ENCODE measurements at places on chromosomes 13 and 19. TPM values are rescaled to one million over a fixed set of nuclear protein-coding genes. Genes with fewer than 3 reads are reported as not detected.

- no peak overlapping the region for H3K27ac ChIP-seq
- no peak for DNase-seq
- no peak overlapping the region for H3K4me3 ChIP-seq
- H3K4me1 ChIP-seq, result no peaks in the 10 kb centered on the region
Measured at GRCh38 chr13:32036126-32036695, 4.6 kb downstream of the FRY start.

DNA sequence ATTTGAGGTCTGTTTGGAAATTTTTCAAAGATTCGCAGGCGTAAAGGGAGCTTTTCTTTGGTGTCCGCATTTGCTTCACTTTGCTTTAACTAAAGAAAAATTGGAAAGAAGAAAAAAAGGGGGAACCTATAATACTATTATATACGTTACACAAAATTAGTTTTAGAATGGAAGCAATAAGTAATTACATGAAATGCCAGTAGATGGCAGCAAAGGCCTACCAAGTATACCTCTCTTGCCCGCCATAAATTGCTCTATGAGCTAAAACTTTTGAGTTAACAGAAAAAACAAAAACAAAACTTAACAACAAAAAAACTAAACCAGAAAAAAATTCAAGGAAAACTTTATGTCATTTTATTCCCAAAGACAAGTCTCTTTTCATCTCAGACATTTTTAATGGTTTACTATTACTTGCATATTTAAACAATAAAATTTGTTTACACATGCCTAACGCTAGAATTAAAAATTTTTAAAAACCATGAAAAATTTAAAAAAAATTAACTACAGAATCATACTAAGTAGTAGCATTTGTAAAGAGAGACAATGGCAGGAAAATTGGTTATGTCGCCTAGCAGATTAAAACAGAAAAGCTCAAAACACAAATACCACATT is 271.4 kb downstream of the NALCN start:
- no peak overlapping the region for H3K27ac ChIP-seq
- no peak overlapping the region for H3K4me3 ChIP-seq

GRCh38 chr19:51460164-51460992 is 2.1 kb upstream of the SIGLEC8 start:
- H3K27me3 ChIP-seq, result no peaks in the 10 kb centered on the region
- H3K27ac ChIP-seq, result no peak overlapping the region
- no peaks in the 10 kb centered on the region for H3K4me1 ChIP-seq
- H3K36me3 ChIP-seq, result no peaks in the 10 kb centered on the region
- no peak overlapping the region for H3K4me3 ChIP-seq

DNA sequence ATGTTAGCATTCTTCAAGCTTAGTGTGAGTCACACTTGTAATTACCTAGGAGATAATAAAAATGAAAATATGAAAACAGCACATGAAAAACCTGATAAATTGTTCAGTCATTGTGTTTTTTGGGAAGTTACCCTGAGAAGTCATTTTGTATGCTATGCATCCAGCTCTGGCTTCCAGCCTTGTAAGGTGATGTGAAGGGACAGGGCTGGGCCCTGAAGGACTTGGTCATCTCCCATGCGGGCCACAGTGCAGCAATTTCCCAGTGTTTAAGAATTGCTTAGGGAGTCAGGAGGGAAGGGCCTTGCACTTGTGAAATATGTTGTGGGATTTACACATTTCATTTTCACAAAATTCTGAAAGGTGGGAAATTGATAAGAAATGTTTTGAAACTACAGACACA is 41.3 kb downstream of the ARHGEF7 start:
- H3K27me3 ChIP-seq, result no peaks in the 10 kb centered on the region
- H3K36me3 ChIP-seq, result no peaks in the 10 kb centered on the region
- H3K4me3 ChIP-seq, result no peak overlapping the region
- H3K27ac ChIP-seq, result peak overlapping the region; percentile 8
- no peaks in the 10 kb centered on the region for H3K4me1 ChIP-seq

DNA sequence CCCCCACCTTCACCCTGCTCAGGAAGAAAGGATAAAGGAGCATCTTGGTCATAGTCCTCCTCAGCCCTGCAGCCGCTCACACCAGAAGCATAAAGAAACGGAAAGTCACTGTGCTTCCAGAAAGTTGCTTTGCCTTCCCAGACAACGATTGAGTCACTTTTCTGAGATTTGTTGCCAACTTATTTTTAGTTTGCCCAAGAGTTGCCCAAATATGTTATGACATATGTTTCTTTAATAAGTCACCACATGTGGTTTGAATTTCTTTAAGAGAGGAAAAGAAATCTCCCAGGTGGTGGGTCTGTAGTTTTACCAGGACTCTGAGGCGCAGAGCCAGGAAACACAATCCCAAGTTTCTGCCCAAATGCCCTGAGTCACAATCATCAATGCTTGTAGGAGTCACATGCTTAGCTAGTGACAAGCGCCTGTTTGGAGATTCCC is 63.4 kb upstream of the LRCH1 start:
- H3K36me3 ChIP-seq, result no peaks in the 10 kb centered on the region
- DNase-seq, result no peak
- no peak overlapping the region for H3K4me3 ChIP-seq
- H3K4me1 ChIP-seq, result no peaks in the 10 kb centered on the region
- H3K27ac ChIP-seq, result no peak overlapping the region

The KLK5 gene
- not detected for total RNA-seq

GRCh38 chr13:106865716-106866440 is 297.9 kb upstream of the ARGLU1 start:
- H3K4me1 ChIP-seq, result peaks cover 8% of the 10 kb centered on the region
- no peak for DNase-seq
- no peaks in the 10 kb centered on the region for H3K36me3 ChIP-seq
- H3K4me3 ChIP-seq, result no peak overlapping the region

DNA sequence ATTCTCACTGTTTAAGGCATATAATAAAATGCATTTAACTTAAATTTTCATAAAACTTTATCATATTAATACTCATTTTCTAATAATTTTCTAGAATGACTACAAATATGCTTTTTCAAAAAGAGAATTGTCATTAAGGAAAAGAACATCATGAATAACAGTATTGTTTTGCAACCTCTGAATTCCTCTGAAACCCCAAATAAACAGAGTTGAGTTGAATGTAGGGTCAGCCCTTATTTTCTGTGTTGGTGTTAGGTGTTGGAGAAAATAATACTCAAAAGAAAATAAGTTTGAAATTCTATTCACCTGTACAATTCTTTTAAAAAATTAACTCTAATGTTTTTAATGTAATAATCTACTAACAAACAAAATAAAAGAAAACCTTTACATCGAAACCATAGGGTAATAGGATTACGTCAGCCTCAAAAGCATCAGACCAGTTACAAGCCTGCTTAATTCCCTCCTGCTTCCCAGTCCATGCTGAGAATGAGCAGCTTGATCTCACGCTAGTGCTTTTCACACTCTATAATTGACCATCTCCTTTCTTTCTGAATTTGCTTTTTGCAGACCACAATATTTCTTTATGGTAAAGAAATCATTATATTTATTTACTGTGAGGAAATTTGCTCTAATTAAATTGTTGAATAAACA is 160.9 kb downstream of the PCDH9 start:
- H3K27ac ChIP-seq, result peak overlapping the region; percentile 59
- H3K4me1 ChIP-seq, result no peaks in the 10 kb centered on the region
- no peak overlapping the region for H3K4me3 ChIP-seq
- H3K36me3 ChIP-seq, result no peaks in the 10 kb centered on the region
- no peaks in the 10 kb centered on the region for H3K27me3 ChIP-seq
- no peak for DNase-seq

The SUPT5H gene
- total RNA-seq, result 120 TPM

GRCh38 chr19:48877855-48878195 is 5.6 kb downstream of the PPP1R15A start:
- H3K4me1 ChIP-seq, result peaks cover 25% of the 10 kb centered on the region
- peak overlapping the region; percentile 11 for H3K27ac ChIP-seq
- no peak for DNase-seq
- peaks cover 73% of the 10 kb centered on the region for H3K36me3 ChIP-seq

The MAMSTR gene
- 4.6 TPM for total RNA-seq

DNA sequence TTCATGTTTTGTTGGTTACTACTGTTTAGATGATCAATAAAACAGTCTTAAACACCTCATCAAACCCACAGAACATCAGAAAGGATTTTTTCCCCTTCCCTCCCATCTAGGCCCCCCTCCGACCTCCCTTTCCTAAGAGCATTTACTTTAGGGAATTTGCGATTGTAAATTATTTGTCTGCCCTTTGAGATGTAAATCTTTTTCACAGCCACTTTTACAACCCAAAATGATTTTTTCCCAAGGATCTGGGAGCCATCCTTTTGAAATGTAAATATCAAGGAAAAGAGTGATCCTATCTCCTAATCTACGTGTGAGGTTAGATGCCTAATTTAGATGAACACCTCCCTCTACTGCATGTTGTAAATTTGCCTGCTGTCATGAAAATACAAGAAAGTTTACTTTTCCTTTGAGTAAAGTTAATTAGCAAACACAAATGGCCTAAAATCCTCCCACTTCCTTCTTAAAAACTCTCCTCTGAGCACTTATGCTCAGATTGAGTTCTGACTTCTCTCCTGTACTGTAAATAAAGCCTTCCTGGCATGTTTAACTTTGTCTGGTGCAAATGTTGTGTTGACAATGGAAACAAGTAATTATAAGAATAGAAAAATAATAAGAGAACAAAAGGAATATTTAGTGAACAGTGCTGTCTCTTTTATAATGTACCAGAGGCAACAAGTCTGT is 1646.9 kb upstream of the SPRY2 start:
- H3K4me3 ChIP-seq, result no peak overlapping the region
- no peaks in the 10 kb centered on the region for H3K27me3 ChIP-seq
- no peak for DNase-seq

DNA sequence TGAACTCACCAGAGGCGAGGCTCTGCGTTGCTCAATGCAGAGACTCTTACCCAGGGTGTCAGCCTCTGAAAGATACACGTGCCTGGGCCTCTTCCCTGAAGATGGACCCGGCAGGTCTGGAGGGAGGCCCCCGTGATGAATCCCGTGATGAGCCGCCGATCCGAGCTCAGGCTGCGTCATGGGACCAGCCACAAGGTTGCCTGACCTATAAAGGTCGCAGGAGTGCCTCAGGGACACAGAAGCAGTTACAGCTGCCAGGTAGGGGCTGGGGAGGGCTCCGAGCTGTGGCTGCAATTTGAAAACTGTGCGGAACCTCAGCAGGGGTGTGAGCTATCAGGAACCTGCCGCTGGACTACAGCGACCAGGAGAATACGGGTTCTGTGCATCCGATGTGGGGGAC is 10.5 kb upstream of the ATP11A start:
- no peak overlapping the region for H3K27ac ChIP-seq
- no peaks in the 10 kb centered on the region for H3K27me3 ChIP-seq
- H3K4me1 ChIP-seq, result no peaks in the 10 kb centered on the region
- no peak for DNase-seq

GRCh38 chr13:100789481-100789880 is 114.9 kb upstream of the TMTC4 start:
- no peak overlapping the region for H3K27ac ChIP-seq
- no peak overlapping the region for H3K4me3 ChIP-seq
- H3K27me3 ChIP-seq, result no peaks in the 10 kb centered on the region

GRCh38 chr13:51549050-51549449 is 35.2 kb upstream of the WDFY2 start:
- no peak overlapping the region for H3K4me3 ChIP-seq
- DNase-seq, result no peak
- H3K36me3 ChIP-seq, result no peaks in the 10 kb centered on the region
- peaks cover 6% of the 10 kb centered on the region for H3K4me1 ChIP-seq

- DNase-seq, result no peak
- no peak overlapping the region for H3K4me3 ChIP-seq
- no peaks in the 10 kb centered on the region for H3K27me3 ChIP-seq
- no peaks in the 10 kb centered on the region for H3K36me3 ChIP-seq
- no peak overlapping the region for H3K27ac ChIP-seq
Measured at GRCh38 chr13:23687614-23688013, 117.4 kb downstream of the TNFRSF19 start.

The ZNF625 gene
- total RNA-seq, result 11.6 TPM

GRCh38 chr13:44024846-44025195 is 145.1 kb downstream of the LACC1 start:
- no peaks in the 10 kb centered on the region for H3K27me3 ChIP-seq
- H3K4me3 ChIP-seq, result no peak overlapping the region
- no peaks in the 10 kb centered on the region for H3K36me3 ChIP-seq
- H3K27ac ChIP-seq, result no peak overlapping the region
- no peak for DNase-seq

The S1PR4 gene
- total RNA-seq, result 2.7 TPM

DNA sequence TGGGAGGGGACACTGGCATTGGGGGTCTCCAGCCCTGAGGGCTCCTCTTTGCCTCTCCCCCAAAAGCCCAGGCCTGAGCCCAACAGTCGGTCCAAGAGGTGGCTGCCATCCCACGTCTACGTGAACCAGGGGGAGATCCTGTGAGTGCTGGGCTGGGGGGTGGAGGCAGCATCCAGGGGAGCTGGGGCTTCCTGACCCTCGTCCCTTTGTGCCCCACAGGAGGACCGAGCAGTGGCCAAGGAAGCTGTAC is 6.8 kb downstream of the PTOV1 start:
- peaks cover 86% of the 10 kb centered on the region for H3K36me3 ChIP-seq
- peak overlapping the region; percentile 86 for H3K27ac ChIP-seq
- H3K4me1 ChIP-seq, result peaks cover 83% of the 10 kb centered on the region

GRCh38 chr13:47555235-47555634 is 445.8 kb downstream of the SUCLA2 start:
- no peaks in the 10 kb centered on the region for H3K27me3 ChIP-seq
- H3K36me3 ChIP-seq, result no peaks in the 10 kb centered on the region
- H3K4me1 ChIP-seq, result no peaks in the 10 kb centered on the region
- H3K27ac ChIP-seq, result no peak overlapping the region
- H3K4me3 ChIP-seq, result no peak overlapping the region
- no peak for DNase-seq

DNA sequence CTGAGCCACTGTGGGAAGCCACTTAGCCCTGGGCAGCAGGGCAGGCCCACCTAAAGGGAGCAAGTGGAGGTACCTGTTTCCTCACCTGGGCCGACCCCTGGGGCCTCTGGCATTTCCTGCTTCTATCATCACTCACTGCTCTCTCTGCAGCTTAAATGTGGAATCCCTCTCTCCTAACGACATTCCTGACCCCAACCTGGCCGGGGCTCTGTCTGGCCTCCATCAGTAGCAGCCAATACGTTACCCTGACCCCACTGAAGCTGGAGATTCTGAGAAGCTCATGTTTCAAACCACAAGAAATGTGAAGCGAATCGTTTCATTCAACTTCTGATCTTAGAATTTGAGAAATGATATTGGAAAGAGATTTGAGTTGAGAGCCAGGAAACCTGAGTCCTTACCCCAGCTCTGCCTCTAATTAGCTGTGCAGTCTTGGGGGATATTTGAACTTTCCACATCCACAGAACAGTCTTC is 39.9 kb downstream of the DOCK9 start:
- H3K4me3 ChIP-seq, result no peak overlapping the region
- H3K4me1 ChIP-seq, result peaks cover 23% of the 10 kb centered on the region
- no peaks in the 10 kb centered on the region for H3K36me3 ChIP-seq
- H3K27me3 ChIP-seq, result no peaks in the 10 kb centered on the region

GRCh38 chr13:78686461-78686860 is 27.5 kb upstream of the OBI1 start:
- no peaks in the 10 kb centered on the region for H3K4me1 ChIP-seq
- H3K4me3 ChIP-seq, result no peak overlapping the region
- peaks cover 3% of the 10 kb centered on the region for H3K27me3 ChIP-seq
